Dorsolateral prefrontal cortex (tissue), 122 donors: ENCODE measurements at places on chromosomes 12 and 14. TPM values are rescaled to one million over a fixed set of nuclear protein-coding genes. Genes with fewer than 3 reads are reported as not detected.

The HECTD1 gene
- 195 TPM for total RNA-seq

The RILPL2 gene
- 5.2 TPM for total RNA-seq

The ACOT6 gene
- 0.66 TPM for total RNA-seq

The ADCY4 gene
- 8.6 TPM for total RNA-seq

The SMCO3 gene
- not detected for total RNA-seq

The KRT74 gene
- not detected for total RNA-seq

The RITA1 gene
- total RNA-seq, result 29.9 TPM

The LRP6 gene
- 38.4 TPM for total RNA-seq

The MED13L gene
- 131 TPM for total RNA-seq

The PDE6H gene
- not detected for total RNA-seq

The POTEM gene
- total RNA-seq, result not detected

The PRB2 gene
- total RNA-seq, result 3.4 TPM

The SERPINA12 gene
- not detected for total RNA-seq

The PLCZ1 gene
- total RNA-seq, result not detected

The MSI1 gene
- total RNA-seq, result 10.3 TPM

The RHEBL1 gene
- total RNA-seq, result 4.5 TPM

The RBP5 gene
- 1.0 TPM for total RNA-seq

The RPS26 gene
- 24.9 TPM for total RNA-seq

The CIROP gene
- total RNA-seq, result not detected

The STYK1 gene
- total RNA-seq, result 12.0 TPM

The OVCH1 gene
- 1.2 TPM for total RNA-seq

The P2RX2 gene
- not detected for total RNA-seq

The MYBPC1 gene
- total RNA-seq, result 37.7 TPM

The A2M gene
- 111 TPM for total RNA-seq

The LRTM2 gene
- total RNA-seq, result 30.2 TPM

The KLRC2 gene
- 0.57 TPM for total RNA-seq

The UBE2N gene
- 149 TPM for total RNA-seq

The SMAGP gene
- 1.4 TPM for total RNA-seq
